CD4-positive, alpha-beta T cell treated with Interleukin-12 subunit alpha and Interleukin-12 subunit beta, for 1 hour (primary cell): ENCODE measurements at places on chromosomes 5 and 9.
A peak's percentile ranks its signal among the peaks of the same experiment; 100 is the strongest.

DNA sequence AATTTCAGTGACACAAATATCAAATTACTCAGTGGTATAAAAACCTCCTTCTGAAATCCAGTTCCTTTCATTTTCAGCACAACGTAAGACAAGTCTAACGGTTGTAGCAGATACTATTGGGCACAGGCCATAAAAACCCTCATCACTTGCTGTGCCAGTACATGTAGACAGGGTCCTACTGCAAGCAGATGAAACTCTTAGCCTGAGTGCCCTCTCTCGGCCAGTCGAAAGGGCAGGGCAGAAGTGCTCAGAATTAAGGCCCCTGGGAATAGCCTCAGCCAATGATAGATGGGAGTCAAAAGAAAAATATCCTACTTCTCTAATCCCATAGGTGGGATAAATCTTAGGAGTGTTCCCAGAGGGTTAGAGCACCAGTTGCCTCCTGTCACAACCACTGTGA lies 168.5 kb upstream of the FER start:
- DNase-seq = no peak

DNA sequence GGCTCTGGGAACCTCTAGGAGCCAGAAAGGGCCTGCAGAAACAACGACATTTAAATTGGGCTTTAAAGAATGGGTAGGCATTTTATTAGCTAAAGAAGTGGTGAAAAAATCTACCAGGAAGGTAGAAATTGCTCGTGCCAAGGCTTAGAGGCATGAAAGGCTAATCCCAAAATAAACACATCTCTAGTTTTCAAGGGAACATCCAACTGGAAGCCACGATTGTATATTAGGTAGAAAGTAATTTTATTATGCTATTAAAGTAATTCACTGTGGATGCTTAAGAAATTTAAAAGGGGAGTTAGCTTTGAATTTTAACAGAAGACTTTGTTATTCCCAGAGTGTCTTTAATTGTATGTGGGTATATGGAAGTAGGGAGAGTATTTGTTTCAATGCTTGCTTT lies 17.5 kb upstream of the CNTLN start:
- DNase-seq = no peak

- no peak for DNase-seq
Measured at GRCh38 chr9:88056876-88057275, 81.4 kb downstream of the SPATA31C2 start.

DNA sequence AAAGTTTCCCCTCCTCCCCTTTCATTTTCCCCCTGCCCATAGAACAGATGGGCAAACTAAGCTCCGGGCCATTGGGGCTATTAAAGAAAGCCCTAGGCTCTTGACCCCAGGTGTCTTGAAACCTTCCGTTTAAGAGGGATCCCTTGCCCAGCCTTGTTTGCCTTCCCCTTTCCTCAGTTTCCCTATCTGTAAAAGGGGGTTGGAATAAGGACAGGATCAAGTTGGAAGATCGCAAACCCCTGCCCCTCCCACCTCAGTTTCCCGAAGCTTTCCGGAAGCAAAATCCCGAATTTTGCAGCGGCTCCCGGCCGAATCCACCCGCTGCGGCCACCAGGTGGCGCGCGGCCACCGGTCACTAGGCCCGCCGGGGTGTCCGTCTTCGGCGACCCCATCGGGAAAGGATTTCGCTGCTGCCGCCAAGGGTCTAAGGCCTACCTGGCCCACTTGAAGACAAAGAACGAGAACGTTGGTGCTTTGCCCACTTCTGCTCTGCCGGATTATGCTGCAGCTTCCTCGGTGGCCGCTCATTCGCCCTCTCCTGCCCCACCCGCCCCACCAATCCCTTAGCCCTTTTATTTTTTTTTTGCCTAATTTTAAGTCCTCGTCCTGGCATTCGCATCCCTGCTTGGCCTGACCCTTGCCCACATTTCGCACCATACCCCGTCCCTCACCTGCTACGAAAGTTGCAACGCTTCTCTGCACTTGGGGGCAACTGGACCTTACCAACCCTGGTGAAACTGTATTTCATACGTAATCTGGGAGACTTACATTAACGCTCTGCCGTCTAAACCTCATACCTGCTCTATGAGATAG lies 962 bp upstream of the NR6A1 start:
- peak; percentile 41 for DNase-seq

GRCh38 chr5:131524431-131524830 lies 110.6 kb downstream of the RAPGEF6 start:
- no peak for DNase-seq

DNA sequence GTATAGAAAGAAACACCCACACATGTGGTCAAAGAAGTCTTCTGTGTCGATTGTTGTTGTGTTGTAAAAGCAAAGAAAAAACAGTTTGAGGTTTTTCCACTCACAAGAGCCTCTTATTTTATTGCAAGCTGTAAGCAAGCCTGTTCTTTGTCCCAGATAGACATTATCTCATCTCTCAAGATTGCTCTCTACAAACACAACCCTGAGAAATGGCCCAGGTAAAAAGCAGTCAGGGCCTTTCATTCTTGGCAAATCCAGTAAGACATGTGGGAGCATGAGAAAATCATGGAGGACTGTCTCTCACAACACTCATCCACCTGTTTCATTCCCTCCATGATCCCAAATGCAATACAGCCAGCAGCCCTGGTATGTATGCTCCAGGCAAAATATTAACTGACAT lies 286.6 kb upstream of the POU5F2 start:
- no peak for DNase-seq

GRCh38 chr9:86947146-86948073 lies at the start of gene GAS1:
TSS of gene GAS1 (minus strand) at chr9:86947506. CDS start at chr9:86946779, 727 bp downstream.
- peak; percentile 73 for DNase-seq

DNA sequence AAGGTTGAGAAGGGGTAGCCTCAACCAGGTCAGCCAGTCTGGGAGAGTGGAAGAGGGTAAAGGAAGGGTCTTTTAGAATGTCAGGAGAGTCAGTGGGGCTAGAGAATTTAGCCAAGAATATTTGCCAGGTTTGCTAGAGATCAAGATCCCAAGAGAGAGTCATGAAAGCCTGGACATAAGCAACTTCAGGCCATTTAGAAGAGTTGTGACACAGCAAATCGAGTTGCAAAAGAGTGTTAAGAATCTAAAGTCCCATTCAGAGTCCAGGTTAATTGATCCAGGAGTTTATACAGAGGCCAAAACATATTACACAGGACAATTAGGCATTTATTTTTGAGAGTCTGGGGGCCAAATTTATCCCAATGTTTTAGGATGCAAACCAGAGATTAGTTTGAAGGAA lies 1260.1 kb upstream of the ACO1 start:
- DNase-seq = no peak

DNA sequence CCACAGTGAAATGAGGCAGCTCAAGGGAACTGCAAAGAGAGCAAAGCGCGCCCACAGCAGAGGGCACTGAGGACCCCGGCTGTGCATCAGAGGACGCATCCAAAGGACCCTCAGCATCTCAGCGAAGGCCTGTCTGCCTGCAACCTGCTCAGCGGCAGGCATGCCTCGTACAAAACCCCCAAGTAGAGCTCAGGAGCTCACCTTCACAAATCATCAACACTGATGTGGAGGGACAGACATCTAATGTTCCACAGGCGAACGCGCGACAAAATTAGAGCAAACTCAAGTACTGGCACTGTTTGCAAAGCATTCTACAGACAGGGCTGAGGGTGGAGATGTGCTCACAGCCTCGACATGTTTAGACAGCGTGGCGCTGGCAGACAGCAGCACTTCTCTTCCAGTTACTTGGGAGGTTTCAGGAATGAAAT lies 81.0 kb downstream of the DCP2 start:
- no peak for DNase-seq

- no peak for DNase-seq
Measured at GRCh38 chr9:78866207-78867132, 569.5 kb downstream of the PSAT1 start.

- DNase-seq = no peak
Measured at GRCh38 chr5:124704594-124705284, 41.7 kb downstream of the ZNF608 start.

DNA sequence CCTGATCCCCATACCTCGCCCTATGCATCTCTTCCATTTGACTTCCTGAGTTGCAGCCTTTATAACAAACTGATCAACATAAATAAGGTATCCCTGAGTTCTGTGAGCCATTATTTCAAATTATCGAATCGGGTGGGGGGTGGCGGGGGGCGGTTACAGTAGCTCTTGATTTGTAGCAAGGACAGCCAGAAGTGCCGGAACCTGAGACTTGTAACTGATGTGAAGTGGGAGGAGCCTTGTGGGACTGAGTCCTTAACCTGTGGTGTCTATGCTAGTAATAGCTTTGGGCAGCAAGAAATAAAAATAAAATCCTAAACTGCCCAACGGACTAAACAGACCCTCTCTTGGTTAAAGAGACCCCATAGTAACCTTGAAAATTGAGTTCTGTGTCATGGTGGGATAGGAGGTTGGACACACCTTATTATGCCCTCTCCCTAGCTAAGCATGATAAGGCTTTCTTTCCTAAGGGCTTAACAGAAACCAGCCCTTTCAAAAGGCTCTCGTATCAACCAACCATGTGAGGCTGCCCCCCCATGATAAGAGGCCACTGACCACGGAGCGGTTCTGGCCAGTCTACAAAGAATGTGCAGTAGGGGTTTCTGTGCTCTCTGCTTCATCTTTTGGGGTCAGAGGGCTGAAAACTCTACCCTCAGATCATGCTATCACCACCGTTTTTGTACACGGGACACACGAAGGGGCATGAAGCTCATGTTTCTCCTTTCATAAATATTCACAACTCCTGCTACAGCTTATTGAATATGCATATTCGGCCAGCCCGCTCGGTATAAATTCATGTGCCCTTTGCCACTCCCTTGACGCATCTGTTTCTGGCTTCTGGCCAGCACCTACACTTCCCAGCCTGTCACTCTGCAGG lies 39.5 kb upstream of the IQGAP2 start:
- no peak for DNase-seq

DNA sequence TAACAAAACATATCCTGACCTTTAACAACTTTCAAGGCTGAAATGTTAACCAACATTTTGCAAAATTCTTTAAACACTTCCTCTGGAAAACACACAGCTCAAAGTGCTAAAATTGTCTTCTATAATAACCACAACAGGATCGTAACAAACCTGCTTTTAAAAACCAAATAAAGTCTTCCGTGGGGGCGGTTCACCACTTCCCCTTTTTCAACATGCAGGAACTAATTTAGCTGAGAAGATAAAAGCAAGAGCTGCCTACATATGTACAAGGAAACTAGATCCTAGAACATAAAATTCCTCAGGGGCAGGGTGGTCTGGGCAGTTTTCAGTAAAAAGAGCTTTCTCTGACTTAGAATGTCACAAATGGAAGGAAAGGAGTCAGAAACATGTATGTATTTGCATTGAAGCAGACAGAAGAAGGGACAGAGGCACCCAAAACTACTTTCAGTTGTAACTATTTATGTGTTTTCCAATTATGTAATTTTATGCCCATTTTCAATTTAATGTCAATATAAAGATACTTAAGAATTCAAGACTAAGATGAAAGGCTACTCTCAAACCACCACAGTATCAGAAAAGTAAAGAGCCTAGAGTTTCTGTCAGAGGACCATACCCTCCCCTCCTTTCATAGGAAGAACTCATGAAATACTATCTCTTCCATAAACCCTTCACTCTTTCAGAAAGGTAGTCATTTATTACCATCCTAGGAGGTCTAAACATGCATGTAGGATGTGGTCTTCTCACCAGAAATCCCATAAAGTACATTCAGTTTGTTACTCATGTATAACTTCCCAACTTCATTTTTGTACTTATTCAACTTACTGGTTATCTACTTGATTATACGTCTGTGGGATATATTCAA lies 185.9 kb upstream of the RASA1 start:
- DNase-seq = peak; percentile 42

DNA sequence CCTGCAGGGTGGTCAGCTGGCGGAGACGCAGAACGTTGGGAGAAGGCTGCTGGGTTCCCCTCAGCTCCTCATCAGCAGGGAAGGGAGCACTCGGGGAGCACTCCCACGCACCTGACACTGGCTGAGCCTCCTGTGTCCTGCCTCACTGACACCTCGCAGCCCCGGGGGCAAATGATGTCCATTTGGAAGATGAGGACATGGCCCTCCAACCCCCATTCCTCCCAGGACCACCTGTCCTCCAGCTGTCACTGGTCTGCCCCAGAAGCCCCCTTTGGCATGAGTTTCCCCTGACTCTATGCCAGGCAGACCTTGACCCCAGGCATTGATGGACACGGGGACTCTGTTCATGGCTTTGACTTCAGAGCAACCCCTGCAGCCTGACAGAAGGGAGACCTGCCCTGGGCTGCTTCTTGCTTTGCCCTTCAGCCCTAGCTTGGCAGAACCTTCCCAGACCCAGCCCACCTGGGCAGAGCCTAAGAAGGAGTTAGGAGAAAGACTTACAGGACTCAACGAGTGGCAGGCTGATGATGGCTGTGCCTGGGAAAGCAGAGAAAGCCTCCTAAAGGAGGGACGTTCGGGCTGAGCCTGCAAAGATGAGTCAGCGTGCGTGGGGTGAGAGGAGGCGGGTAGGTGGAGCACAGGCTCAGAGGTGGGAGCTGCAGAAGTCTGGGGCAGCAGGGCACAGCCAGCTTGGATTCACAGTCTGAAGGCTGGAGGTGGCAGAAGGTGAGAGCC lies 90.6 kb downstream of the LMX1B start:
- no peak for DNase-seq

- no peak for DNase-seq
Measured at GRCh38 chr5:137254119-137255090, 244.7 kb downstream of the SPOCK1 start.

- peak; percentile 41 for DNase-seq
Measured at GRCh38 chr9:127931092-127931881, 710 bp upstream of the PIP5KL1 start.

GRCh38 chr5:97124335-97124734 lies 18.1 kb downstream of the LIX1 start:
- DNase-seq = no peak

- DNase-seq = no peak
Measured at GRCh38 chr9:125690679-125691078, 16.3 kb downstream of the MAPKAP1 start.

DNA sequence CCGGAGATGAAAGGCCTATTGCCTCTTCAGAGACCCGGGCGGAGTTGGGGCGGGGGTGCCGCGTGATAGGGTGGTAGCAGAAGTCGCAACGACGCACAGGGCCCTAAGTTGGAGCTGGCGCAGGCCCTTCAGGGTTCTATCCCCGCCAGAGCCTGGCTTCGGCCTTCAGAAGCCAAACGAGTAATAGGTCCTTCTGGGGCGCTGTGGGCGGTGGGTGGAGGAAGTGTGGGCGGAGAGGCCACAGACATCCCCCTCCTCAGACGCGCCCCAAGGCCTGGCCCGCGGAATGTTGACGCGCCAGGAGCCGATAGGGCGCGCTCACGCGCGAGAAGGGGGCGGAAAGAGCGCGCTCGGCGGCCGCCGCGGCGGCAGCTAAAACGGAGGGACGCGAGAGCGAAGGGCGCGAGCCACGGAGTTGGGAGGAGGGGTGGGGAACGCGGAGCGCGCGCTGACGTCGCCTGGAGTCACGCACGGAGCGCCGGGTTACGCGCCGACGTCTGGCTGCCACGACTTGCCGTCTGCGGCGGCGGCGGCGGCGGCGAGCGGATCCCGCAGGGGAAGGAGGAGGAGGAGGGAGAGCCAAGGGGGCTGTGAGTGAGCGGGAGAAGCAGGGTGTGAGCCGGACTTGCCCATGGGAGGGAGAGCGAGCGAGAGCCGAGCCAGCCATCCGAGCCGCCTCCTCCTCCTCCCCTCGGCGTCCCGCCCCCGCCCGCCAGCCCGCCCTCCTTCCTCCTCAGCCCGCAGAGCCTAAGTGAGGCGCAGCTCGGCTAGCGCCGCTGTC lies 6.4 kb upstream of the PURA start:
- peak; percentile 96 for DNase-seq
